T-helper 17 cell (primary cell): ENCODE measurements at places on chromosomes 11 and 22.

- DNase-seq = no peak
Observed at GRCh38 chr11:112394304-112394703, 133.6 kb upstream of the PLET1 start.

DNA sequence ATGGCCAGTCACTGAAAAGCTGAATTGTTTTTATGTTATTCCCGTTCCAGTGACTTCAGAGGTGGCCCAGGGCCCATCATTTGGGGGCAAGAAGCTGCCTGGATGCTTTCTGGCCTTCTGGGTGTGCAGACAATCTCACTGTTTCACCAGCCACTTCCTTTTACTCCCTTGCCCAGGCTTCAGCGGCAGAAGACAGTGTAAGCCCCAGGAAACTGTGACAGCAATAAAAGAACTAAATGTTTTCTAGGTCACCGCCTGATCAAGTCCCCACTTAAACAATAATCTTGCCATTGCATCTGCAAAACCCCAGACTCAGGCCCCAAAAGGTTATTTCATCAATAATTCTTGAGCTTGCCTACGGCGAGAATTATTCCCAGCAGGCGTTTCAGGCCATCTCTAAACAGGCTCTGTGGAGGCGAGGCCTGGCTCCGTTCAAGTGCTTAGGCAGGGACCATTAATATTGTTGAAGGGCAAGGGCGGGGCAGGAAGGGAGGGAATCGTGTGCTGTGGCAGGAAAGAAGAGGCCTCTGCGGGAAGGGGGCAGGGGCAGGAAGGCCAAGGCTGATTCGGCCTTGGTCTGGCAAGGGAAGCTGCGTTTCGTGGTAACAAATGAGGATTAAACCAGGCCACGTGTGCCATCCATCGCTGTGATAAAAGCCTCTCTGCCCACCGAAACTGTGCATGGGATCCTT lies 252.3 kb downstream of the KIRREL3 start:
- DNase-seq = no peak

- DNase-seq = no peak
Observed at GRCh38 chr11:132610216-132610615, 922.1 kb downstream of the OPCML start.

- no peak for DNase-seq
Observed at GRCh38 chr11:31132531-31133421, 236.8 kb downstream of the DCDC1 start.

DNA sequence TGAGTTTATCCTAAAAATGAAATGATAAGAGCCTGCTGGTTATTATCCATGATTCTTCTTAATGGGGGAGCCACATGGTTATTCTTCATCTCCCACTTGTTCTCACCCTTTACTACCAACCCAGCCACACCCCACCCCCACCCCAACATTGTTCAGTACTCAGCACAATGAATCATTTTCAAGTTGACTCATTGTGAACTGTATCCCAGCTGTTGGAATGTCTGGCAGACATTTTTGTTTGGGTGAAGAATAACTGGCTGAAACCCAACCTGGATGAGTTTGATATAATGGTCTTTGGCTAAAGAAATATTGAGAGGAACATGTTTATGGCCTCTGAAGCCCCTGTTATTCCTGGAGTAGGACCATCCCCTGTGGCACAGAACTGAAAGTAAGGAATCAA lies 136.2 kb downstream of the ELP4 start:
- no peak for DNase-seq

DNA sequence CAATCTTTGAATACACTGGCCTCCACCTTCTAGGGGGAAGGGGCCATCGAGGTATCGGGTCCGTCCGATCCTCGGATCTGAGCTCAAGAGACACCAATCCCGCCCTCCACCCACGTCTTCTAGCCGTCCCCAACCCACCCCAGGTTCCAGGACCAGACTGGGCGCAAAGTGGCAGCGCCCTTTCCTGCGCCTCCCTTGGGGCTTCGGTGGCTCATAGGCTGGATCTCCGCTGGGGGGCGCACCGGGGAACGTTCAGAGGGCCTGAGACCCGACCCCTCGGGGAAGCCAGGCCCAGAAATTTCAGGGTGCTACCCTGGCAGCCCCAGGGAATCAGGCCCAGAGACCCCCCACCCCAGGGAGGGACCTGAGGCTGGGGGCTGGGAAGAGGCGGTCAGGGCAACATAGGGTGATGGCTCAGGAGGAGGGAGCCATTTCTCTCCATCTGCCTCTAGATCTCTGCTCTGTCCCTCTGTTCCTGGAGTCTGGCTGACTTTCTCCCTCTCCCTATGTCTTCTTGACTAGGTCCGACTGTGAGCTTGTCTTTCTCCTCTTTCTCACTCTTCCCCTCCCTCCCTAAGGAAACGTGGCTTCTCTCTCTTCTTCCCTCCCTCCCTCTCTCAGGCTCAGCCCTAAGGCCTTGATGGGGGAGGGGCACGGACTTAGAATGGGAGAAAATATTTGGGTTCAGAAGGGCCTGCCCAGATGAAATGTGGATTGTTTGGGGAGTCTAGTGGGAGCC lies 1.1 kb downstream of the CREB3L1 start:
- DNase-seq = peak; percentile 17

DNA sequence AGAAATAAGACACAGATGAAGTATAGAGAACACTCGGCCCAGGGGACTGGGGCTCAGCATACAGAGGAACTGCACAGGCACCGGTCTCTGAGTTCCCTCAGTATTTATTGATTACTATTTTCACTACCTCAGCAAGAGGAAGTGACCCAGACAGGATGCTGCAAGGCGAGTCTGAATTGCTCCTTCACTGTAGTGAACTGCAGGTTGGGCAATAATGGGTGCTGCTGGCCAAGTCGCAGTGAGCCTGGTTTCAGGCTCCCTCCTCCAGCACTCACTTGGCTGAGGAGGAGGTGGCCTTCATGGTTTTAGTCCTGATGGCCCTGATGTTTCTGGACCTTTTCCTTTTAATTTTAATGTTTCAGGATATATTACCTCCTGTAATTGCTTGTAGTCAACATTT lies 10.4 kb downstream of the OR52K2 start:
- DNase-seq = no peak

DNA sequence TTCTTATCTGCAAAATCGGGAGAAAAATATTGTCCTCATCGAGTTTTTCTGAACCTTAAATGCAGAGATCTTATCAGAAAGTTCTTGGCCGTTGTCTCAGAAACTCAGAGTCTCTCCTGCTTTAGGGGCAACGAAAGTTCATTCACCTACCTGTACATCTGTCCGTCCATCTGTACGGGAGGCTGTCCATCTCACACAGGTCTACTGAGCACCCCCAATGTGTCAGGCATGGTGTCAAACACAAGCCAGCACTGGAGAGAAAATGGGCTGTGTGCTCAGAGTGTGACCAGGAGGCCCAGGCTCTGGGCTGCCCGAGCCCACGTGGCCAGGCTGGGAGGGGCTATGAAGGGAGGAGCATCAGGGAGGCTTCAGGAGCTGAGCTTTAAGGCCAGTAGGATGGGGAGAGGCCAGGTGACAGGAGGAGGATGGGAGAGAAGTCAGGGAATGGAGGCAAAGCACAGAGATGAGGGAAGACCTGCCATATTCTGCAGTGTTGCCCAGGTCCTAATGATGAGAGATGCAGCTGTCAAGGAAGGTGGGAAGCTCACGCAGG lies 62.4 kb upstream of the MYEOV start:
- DNase-seq = no peak

GRCh38 chr11:126024123-126024522 lies 38.5 kb downstream of the CDON start:
- no peak for DNase-seq

GRCh38 chr22:24523873-24524272 lies 28.7 kb downstream of the UPB1 start:
- no peak for DNase-seq

DNA sequence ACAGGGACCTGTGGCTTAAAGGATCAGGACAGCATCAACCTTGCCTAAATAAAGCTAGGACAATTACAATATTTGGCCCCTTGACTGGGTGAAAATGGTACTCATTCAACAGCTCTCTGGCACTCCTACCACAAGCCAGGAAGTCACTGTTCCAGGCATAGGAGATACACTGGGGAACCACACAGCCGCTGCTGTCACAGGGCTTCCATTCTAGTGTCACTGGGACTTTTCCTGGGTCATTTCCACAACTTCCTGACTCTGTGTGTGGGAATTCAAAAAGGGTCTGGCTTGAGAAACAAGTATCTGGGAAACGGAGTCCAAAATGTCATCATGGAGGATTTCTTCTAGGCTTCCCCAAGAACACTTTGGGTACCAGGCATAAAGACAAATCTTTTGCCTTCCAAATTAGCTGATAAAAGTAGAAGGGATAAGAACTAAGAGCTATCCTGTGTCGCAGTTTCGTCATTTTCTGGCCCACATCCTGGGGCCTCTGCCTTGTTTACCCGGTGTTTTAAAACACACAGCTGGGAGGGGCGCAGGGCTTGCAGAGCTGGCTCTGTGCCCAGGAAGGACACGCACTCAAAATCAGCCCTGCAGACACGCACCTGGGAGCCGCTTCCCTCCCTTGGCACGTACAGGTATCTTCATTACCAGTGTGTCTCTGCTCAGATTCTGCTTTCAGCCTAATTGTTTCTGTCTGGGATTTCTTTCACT lies 38.0 kb downstream of the TMEM45B start:
- no peak for DNase-seq

GRCh38 chr11:116527180-116527991 lies 245.4 kb downstream of the BUD13 start:
- DNase-seq = no peak

- DNase-seq = no peak
Observed at GRCh38 chr22:35327690-35328471, 28.2 kb downstream of the TOM1 start.

GRCh38 chr11:19218216-19218615 lies 16.4 kb upstream of the CSRP3 start:
- DNase-seq = no peak

DNA sequence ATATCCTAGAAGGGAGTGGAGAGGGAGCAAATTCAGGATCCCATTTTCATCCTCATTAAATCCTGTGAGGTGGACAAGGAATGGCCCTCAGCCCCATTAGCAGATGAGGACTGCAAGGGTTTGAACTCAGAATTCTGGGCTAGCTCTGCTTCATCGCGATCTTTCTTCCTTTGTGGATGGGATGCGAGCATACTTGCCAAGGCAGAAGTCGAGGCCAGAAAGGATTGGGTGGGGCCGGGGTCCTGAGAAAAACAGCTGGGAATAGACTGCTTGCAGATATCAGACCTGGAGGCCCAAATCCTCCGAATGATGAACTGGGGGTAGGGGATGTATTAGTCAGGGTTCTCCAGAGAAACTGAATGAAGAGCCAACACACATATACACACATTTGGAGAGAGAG lies 179.0 kb downstream of the CHST1 start:
- DNase-seq = no peak

DNA sequence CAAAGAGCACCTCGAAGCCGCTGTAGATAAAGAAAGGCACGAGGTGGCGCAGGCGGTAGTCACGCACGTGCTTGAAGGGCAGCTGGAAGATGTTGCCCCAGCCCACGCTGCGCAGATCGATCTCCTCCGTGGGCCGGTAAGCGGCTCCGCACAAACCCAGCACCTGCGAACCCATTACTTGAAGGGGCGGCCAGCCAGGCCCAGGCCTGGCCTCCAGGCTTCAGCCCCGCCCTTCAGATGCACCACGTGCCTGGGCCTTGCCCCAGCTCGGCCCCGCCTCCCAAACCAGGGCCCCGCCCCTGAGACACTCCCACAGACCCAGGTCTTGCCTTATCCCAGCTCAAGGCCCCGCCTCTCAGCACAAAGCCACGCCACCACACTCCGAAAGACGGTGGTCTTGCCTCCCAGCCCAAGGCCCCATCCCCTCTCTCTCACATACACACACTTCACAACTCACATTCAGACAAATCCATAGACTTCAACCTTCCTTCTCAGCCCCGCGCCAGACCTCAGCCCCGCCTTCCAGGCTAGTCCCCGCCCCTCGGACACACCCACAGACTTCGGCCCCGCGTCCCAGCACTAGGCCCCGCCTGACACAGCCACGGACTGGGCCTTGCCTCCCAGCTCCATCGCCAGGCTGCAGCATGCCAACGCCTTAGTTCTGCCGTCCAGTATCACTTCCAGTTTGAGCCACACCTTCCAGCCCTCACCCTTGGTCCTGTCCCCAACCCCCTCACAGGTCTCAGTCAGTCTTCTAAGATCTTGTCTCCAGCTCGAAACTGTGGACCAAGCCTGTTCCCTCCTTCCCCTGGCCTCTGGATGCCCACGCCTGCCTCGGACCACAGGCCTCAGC lies 7.0 kb downstream of the UNC93B1 start:
- no peak for DNase-seq

DNA sequence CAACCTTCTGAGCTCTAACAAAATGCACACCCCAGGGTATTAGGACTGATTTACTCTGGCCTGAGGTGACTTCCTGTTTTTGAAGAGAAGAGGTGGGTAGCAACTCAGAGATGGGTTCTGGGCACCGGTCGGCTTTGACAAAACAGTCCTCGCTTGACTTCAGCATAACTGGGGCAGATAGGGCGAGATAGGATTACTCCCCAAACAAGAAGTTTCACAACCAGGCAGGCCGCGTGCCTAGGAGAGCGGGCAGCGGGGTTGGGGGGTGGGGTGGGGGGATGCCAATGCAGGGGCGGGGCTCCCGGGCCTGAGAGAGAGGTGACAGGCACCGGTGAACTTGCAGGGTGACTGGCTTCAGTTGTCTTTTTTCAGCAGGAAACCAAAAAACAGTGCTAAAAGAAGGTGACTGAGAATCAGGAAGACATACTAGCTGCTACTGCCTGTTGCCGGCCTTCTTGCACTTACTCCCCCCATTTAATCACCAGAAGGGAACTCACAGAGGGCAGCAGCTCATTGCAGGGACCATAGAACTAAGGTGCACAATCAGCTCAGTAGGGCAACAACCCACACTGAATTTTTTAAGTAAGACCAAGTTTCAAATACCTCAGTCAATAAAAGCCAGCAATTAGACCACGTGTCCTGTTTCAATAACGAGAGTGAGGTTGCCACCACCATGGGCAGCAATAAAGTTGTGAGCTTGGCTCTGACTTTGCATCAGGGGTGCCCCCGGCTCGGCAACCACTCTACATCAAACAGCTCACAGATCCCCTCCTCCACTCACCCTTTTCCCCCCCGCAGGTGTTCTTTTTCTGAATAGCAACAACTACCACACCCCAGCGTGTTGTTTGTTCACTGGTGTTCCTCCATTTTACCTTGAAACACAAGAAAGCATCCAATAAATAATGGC lies 37.2 kb upstream of the ETS1 start:
- peak; percentile 55 for DNase-seq

- DNase-seq = no peak
Observed at GRCh38 chr22:50298937-50299784, 8.3 kb downstream of the PLXNB2 start.

- no peak for DNase-seq
Observed at GRCh38 chr11:93603225-93604007, 58.1 kb upstream of the CEP295 start.
